ENCODE measurements at places on chromosomes 7 and 10.

- DNase-seq = no peak
Measured at GRCh38 chr10:90969121-90969534, 48.2 kb upstream of the ANKRD1 start.

DNA sequence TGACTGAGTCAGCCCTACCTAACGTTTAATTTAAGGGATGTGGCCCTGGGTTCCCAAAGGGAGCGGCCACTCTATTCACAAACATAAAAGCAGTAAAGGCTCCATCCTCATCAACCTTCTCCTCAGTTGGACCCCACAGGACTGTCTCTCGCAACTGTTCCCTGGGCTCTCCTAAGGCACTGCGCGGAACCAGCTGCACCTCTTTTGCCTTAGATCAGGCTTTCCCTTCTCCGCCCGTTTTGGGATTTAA, 689 bp upstream of the GTPBP4 start:
- no peak for DNase-seq

GRCh38 chr10:121598263-121599249, at the start of gene FGFR2:
Gene FGFR2 (minus strand): TSS chr10:121598444. CDS start chr10:121593817, 4,627 bp downstream.
- no peak for DNase-seq

DNA sequence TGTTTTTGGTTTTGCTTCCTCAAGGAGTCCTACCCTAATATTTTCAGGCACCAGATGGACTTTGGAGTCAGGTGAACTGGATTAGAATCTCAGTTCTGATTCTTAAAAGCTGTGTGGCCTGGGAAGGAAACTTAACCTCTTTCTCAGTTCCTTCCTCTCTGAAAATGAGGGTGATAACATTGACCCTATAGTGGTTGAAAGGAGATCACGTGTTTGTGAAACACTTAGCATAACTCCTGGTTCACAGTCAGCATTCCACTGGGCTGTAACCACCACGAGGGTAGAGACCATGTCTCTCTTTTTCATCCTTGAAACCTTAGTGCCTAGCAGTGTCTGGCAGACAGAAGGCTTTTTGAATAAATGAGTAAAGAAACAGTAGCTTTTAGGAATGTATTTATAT, 16.7 kb downstream of the LSMEM1 start:
- DNase-seq = no peak

DNA sequence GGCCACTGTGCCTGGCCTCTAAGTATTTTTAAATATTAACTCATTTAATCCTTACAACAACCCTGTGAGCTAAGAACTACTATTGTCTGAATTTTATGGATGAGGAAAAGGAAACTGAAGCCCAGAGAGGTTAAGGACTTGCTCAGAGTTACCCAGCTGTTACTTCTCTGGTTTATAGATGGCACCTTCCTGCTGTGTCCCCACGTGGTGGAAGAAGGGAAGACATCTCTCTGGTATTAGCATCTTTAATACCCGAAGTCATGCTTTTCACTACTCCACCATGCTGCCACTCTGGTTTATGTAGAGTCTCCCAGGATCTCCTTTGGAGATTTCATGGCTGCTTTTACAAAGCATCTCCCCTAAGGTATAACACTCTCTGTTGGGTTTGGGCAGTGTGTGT, 105.5 kb upstream of the MKLN1 start:
- no peak for DNase-seq

GRCh38 chr7:149721084-149721601, 52.2 kb downstream of the ZNF467 start:
- DNase-seq = no peak

DNA sequence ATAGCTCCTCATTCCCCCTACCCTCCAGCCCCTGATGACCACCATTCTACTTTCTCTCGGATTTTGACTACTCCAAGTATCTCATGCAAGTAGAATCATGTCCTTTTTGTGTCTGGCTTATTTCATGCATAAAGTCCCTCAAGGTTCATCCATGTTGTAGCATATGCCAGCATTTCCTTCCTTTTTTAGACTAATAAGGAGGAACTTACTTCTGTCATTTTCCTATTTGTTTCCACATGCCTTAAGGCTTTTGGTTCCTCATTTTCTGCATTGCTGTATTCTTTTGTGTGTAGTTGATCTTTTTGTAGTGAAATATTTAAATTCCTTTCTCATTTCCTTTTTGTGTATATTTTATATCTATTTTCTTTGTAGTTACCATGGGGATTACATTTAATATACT, 376.9 kb downstream of the CALN1 start:
- DNase-seq = no peak

DNA sequence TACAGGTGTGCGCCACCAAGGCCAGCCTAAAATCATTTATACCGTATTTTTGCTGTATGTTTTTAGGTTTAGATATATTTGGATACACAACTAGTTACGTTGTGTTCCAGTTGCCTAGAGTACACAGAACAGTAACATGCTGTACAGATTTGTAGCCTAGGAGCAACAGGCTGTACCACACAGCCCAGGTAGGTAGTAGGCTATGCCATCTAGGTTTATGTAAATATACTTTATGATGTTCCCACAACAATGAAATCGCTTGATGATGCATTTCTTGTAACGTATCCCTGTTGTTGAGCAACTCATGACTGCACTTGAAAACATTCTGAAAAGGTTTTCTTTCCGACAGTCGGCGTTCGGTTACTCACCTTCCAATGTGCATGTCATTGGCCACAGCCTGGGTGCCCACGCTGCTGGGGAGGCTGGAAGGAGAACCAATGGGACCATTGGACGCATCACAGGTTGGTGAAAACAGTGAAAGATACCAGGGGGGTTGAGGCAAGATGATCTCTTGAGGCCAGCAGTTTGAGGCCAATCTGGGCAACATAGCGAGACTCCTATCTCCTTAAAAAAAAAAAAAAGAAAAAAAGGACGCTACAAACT, 7.7 kb downstream of the PNLIP start:
- DNase-seq = no peak

Data from activated gamma-delta T cell treated with anti-CD3 and anti-CD28 coated beads, Interleukin-2, amount 50 U/mL, for 16 hours (primary cell).